ENCODE measurements at places on chromosomes 5 and 9. TPM values are rescaled to one million over a fixed set of nuclear protein-coding genes. Genes with fewer than 3 reads are reported as not detected.

GRCh38 chr9:75628952-75629351 lies 261.5 kb upstream of the PCSK5 start:
- no peaks in the 10 kb centered on the region for H3K36me3 ChIP-seq
- H3K27ac ChIP-seq: no peak overlapping the region
- no peaks in the 10 kb centered on the region for H3K27me3 ChIP-seq

PPIC gene
- polyA plus RNA-seq: 13.0 TPM

PTGS1 gene
- polyA plus RNA-seq: 0.76 TPM

PARP8 gene
- polyA plus RNA-seq: 8.1 TPM

N4BP3 gene
- 0.75 TPM for polyA plus RNA-seq

DNA sequence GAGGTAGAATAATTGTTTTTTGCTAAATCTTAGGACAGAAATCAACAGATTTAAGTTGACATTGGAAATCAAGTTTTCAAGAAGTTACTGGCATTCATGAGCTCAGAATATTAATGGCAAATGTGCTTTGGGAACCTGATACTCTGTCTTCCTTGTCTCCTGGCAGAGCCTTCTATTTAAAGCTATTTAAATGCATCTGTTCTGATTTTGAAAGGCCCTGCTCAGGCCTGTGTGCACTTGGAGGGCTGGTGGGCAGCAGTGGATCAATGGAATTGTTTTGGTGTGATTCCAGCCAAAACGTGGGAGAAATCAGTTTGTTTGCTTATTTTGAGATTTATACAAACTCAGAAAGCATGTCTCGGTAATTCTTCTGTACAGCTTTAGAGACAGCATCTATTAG lies 38.5 kb downstream of the FBXL7 start:
- no peaks in the 10 kb centered on the region for H3K36me3 ChIP-seq
- H3K27me3 ChIP-seq: no peaks in the 10 kb centered on the region
- DNase-seq: no peak

DNA sequence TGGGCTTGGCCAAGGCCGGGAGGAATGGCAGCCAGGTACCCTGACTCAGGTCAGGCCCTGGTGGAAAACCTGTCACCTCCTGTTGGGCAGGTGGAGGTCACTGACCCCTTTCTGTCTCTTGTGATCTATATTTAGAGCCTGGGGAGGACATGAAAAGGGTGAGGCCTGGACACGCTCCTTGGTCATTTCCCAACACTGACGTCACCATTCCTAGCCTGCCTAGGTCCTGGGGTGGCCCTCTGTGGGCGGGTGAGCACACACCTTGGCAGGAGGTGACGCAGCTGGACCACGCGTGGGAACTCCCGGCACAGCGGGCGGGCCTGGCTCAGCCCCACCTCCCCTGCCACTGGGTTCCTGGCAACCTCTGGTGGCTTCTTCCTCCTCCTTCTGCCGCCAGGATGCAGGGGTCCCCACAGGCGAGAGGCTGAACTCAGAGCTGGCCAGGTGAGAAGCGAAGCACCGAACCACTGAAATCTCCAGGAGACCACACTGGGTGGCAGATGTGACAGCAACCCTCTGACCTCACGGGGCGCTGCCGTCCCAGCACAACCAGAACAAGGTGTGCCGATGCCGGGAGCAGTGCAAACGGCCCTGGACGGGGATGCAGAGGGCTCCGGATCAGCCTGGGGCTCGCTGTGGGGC lies 6.4 kb upstream of the RALGDS start:
- no peak for DNase-seq
- no peaks in the 10 kb centered on the region for H3K36me3 ChIP-seq
- no peaks in the 10 kb centered on the region for H3K27me3 ChIP-seq
- H3K4me1 ChIP-seq: peaks cover 14% of the 10 kb centered on the region
- H3K4me3 ChIP-seq: no peak overlapping the region
- peak overlapping the region; percentile 81 for H3K27ac ChIP-seq

HACD4 gene
- polyA plus RNA-seq: 0.33 TPM

GMCL2 gene
- polyA plus RNA-seq: not detected

CDC20B gene
- polyA plus RNA-seq: not detected

DNA sequence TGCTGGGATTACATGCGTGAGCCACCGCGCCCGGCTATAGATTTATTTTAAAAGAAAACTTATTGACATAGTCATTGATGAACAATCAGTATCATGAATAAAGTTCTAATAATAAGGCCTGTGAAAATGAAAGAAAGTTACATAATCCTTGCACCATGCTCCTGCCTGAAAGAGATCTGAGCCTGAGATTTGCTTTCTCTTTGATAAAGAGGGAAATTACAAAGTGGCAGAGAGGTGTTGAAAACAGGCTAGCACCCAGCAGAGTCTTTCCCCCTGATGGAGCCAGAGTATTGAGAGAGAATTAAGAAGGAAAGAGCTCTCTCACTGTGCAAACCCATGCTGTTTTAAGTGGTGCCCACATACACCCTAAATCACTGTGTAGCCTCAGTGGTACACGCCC lies 37.2 kb downstream of the SLC6A7 start:
- H3K27me3 ChIP-seq: no peaks in the 10 kb centered on the region
- H3K36me3 ChIP-seq: no peaks in the 10 kb centered on the region
- no peak overlapping the region for H3K4me3 ChIP-seq
- H3K4me1 ChIP-seq: no peaks in the 10 kb centered on the region
- DNase-seq: no peak

PPP6C gene
- polyA plus RNA-seq: 18.7 TPM

DNA sequence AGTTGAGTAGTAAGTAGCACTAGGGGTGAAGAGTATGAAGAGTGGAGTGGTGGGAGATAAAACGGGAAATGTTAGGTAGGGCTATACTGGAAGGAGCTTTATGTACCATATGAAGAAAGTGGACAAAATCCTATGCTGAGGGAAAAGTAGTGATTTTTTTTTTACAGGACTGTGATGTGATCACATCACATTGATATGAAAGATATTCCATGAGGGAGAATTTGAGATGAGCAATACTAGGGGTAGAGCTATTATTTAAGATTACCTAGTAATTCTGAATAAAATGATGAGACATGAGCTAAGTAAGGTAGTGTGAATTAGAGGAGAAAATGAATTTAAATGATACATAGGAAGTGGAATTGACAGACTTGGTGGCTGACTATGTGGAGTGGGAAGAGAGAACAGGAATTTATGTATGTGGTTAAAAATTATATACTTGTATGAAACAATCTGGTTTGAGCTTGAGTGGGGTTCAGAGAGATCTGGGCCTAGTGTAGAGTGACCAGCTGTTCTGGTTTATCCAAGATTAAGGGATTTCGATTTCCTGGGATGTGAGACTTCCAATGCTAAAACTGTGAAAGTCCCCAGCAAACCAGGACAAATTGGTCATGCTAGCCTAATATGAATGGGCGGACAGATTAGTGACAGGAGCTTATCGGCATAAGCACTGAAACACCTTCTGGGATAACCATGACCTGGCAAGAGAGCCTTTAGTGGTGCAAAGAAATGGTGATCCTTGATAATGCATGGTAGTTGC lies 29.3 kb upstream of the STOM start:
- DNase-seq: no peak
- no peak overlapping the region for H3K27ac ChIP-seq
- H3K4me1 ChIP-seq: no peaks in the 10 kb centered on the region
- H3K27me3 ChIP-seq: no peaks in the 10 kb centered on the region
- H3K36me3 ChIP-seq: no peaks in the 10 kb centered on the region

- no peak overlapping the region for H3K4me3 ChIP-seq
- DNase-seq: no peak
- no peaks in the 10 kb centered on the region for H3K36me3 ChIP-seq
- no peak overlapping the region for H3K27ac ChIP-seq
These were observed 237.2 kb upstream of the IL12B start for GRCh38 chr5:159567461-159567860.

DNA sequence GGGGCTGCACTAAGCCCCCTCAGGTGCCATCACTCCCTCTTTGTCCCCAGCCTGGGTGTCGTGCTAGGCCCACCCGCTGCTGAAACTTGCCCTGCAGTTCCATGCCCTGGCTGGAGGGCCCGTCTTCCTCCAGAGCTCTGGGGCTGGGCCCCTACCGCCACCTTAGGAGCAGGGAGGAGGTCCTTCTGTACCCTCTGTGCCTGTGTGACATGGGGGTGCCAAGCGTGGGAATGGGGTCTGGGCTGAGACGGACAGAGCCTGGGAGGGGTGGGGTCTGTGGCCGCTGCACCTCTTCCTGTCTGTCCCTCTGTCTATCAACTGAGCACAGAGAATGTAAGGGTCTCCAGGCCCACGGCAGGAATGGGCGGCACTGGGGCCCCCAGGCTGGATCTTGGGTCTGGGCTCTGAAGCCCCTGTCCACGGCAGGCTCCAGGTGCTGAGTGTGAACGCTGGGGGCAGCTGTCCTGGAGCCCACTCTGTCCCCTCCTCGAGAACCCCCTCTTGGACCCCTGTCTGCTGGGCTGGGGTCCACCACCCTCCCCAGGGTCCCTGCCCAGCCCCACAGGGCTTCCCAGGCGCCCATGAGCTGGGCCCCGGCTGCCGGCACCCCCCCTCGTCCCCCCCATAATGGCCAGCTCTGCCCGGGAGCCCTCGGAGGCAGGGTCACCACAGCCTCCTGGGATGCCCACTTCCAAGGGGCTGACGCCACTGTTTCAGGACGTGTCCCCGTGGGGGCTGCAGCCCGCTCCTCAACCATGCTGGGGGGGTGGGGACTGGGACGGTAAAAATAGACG lies 15.8 kb upstream of the NRARP start:
- peaks cover 20% of the 10 kb centered on the region for H3K4me1 ChIP-seq
- no peak for DNase-seq
- H3K27me3 ChIP-seq: no peaks in the 10 kb centered on the region
- H3K4me3 ChIP-seq: no peak overlapping the region
- no peaks in the 10 kb centered on the region for H3K36me3 ChIP-seq

DNA sequence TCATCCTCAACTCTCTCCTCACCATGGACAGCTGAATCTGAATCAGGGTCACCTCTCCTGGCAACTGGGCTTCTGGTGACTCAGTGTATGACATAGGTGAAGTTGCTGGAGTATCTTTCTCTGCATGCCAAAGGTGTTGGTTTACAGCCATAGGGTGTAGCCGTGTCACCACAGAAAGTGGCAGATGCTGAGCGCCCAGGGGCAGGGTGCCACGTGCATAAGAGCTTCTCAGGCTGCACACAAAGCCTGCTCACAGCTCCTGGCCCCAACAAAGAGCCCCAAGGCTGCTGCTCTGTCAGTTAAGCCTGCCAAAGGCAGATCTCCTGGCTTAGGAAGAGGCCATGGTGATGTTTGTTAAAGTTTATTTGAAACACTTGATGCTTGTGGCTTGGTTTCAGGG lies 297.7 kb upstream of the WWC1 start:
- no peak overlapping the region for H3K4me3 ChIP-seq
- no peaks in the 10 kb centered on the region for H3K4me1 ChIP-seq
- H3K27me3 ChIP-seq: no peaks in the 10 kb centered on the region
- DNase-seq: no peak
- no peaks in the 10 kb centered on the region for H3K36me3 ChIP-seq

SPTLC1 gene
- polyA plus RNA-seq: 13.0 TPM

DNA sequence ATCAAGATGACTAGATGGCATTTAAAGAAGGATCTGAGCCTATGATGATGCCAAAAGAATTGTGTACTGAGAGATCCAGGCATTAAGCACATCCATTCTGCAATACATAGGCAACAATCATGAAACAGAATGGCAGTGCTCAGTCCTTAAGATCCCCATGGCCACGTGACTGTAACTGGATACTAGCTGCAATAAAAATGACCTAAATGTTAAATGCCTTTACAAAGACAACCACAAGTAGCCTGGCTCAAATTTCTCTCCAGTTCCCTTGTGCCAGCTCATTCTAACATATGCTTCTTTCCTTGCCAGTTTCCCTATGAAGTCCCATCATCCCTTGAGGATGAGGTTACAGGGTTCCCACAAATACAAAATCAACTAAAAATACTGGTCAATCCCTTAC lies 148.3 kb upstream of the GHR start:
- H3K27ac ChIP-seq: no peak overlapping the region
- no peaks in the 10 kb centered on the region for H3K27me3 ChIP-seq
- no peak overlapping the region for H3K4me3 ChIP-seq
- DNase-seq: no peak

SLC36A2 gene
- not detected for polyA plus RNA-seq

LHX6 gene
- polyA plus RNA-seq: 1.5 TPM

DNA sequence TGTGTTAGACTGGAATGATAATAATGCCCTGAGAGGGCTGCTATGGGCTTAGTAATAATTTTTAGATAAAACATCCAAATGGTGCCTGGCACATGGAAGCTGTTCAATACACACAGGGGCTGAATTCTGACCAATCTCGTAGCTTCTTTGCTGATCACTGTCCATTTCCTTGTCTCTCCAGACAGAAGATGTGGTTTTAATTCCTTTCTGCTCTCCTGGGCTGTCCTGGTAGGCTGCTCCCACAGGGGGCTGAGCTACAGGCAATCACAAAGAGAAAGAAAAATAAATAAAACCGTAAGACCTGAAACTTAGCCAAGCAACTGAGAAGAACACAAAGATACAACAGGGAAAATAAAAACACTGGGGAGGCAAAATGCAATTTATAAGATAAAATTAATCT lies 136.5 kb downstream of the CDK5RAP2 start:
- H3K27ac ChIP-seq: no peak overlapping the region
- H3K4me1 ChIP-seq: peaks cover under 1% of the 10 kb centered on the region
- peaks cover 23% of the 10 kb centered on the region for H3K36me3 ChIP-seq
- no peak for DNase-seq
- no peak overlapping the region for H3K4me3 ChIP-seq

- H3K4me1 ChIP-seq: peaks cover 13% of the 10 kb centered on the region
- no peaks in the 10 kb centered on the region for H3K36me3 ChIP-seq
- H3K27me3 ChIP-seq: no peaks in the 10 kb centered on the region
- no peak overlapping the region for H3K27ac ChIP-seq
These were observed 3.3 kb upstream of the EXOC3 start for GRCh38 chr5:439636-440035.

ADRB2 gene
- 0.70 TPM for polyA plus RNA-seq

Data from pancreas (tissue), 10 donors.